ENCODE measurements at places on chromosomes 2 and 18.

DNA sequence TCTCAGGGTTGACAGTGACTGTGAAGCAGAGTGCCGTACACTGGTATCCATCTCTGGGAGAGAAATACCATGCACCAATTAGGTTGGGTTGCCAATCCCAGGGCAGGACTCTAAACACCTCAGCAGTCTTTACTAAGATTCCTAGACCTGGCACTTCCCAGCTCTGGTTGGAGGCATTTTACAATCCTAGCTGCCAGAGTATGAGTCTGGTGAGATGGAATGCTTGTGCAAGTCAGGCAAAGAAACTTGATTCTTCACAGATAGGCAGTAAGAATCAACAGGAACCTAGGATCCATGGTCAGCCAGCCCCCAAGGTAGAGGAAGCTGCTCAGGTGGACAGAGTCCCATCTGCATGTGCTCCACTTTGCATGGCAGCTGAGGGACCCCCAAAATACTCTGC lies 6.0 kb upstream of the UGT1A5 start:
- DNase-seq: no peak

GRCh38 chr2:515441-516127 lies 161.6 kb downstream of the TMEM18 start:
- no peak for DNase-seq

- DNase-seq: no peak
Measured at GRCh38 chr2:128178650-128179460, 87.9 kb downstream of the UGGT1 start.

- no peak for DNase-seq
Measured at GRCh38 chr2:164560902-164561301, 60.4 kb downstream of the GRB14 start.

- DNase-seq: no peak
Measured at GRCh38 chr18:9878095-9878494, 7.7 kb upstream of the TXNDC2 start.

- DNase-seq: no peak
Measured at GRCh38 chr18:31219395-31219794, 56.7 kb upstream of the DSC1 start.

DNA sequence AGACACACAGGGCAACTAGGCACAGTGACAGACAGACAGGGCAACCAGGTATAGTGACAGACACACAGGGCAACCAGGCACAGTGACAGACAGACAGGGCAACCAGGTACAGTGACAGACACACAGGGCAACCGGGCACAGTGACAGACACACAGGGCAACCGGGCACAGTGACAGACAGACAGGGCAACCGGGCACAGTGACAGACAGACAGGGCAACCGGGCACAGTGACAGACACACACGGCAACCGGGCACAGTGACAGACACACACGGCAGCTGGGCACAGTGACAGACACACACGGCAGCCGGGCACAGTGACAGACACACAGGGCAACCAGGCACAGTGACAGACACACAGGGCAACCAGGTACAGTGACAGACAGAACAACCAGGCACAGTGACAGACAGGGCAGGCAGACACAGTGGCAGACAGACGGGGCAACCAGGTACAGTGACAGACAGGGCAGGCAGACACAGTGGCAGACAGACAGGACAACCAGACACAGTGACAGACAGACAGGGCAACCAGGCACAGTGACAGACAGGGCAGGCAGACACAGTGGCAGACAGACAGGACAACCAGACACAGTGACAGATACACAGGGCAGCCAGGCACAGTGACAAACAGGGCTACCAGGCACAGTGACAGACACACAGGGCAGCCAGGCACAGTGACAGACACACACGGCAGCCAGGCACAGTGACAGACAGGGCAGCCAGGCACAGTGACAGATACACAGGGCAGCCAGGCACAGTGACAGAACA lies 64.7 kb upstream of the RAB6C start:
- no peak for DNase-seq

GRCh38 chr18:46542545-46542944 lies 114.5 kb downstream of the LOXHD1 start:
- no peak for DNase-seq

- no peak for DNase-seq
Measured at GRCh38 chr2:191351921-191352320, 106.7 kb downstream of the MYO1B start.

GRCh38 chr2:159616286-159616701 lies at the start of gene BAZ2B:
Gene BAZ2B, minus strand, starts transcription at chr2:159616548. Its CDS starts 137,829 bp downstream, at chr2:159478719.
- DNase-seq: no peak

GRCh38 chr2:16400127-16400623 lies 265.5 kb downstream of the CYRIA start:
- DNase-seq: no peak

- DNase-seq: no peak
Measured at GRCh38 chr2:13193075-13193474, 476.3 kb downstream of the TRIB2 start.

DNA sequence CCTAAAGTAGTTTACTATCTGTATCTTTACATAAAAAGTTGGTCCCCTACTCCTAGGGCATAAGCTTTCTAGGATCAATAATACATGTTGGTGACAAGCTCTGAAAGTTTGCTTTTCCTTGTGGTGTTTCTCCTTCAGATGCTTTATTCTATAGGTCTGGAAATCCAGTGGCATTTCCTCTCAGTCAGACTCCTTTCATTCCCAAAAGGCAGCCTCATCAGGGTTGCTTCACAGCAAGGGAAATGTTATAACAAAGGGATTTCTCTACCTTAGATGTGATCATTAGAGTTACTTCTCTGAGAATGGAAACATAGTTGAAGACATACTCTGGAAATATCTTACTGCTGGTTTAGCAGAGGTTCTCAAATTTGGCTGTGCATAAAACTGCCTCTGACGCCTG lies 1072.4 kb upstream of the ZEB2 start:
- no peak for DNase-seq

DNA sequence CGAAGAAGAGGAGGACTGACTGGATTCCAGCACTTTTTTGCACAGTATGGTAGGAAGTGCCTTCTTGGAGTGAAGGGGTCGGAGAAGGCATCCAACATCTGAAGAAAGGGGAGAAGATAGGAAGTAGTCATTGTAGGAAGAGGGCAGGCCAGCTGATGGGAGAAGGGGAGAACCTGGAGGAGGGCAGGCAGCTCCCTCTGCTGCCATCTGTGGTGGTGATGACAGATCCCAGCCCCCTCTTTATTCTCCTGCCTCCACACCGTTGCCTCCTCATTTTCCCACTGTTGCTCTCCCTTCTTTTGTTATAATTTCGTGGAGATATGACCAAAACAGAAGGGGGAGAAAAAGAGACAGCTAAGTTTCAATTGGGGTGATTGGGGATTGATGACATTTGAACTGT lies 2.9 kb upstream of the SCYGR2 start:
- DNase-seq: no peak

- DNase-seq: no peak
Measured at GRCh38 chr2:36173760-36174404, 181.7 kb upstream of the CRIM1 start.

DNA sequence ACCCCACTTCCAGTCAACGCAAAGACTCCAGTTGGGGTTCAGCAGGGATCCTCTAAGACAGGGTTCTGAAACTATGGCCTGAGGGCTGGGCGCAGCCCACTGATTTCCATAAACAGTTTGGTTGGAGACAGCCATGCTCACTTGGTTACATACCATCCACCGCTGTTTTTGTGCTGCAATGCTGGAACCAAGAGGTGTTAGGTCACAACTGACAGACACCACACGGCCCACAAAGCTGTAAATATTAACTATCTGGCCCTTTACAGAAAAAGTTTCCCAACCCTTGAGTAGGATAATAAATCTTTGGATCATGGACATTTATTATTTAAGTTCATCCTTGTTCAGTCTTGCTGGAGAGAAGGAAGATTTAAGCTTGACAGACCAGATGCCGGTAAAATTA lies 8.4 kb upstream of the CD226 start:
- no peak for DNase-seq

DNA sequence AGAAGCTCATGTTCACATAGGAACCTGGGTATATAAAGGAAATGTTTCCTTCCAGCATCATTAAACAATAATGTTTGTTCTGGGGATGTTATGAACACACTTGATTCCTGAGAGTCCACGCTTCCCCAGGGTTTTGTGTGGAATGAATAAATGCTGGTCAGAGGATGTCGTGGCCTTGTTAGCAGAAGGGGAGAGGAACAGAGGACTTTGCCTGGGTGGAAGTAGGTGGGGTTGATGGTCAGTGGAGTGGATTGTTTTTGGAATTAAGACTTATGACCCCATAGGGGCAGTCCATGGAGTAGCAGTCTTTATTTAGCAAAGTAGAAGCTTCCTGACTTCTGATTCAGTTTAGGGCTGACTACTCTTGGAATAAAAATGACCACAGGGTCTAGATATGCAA lies 139.6 kb downstream of the MYO1B start:
- no peak for DNase-seq

GRCh38 chr2:43872151-43872550 lies 33.4 kb downstream of the ABCG8 start:
- no peak for DNase-seq

DNA sequence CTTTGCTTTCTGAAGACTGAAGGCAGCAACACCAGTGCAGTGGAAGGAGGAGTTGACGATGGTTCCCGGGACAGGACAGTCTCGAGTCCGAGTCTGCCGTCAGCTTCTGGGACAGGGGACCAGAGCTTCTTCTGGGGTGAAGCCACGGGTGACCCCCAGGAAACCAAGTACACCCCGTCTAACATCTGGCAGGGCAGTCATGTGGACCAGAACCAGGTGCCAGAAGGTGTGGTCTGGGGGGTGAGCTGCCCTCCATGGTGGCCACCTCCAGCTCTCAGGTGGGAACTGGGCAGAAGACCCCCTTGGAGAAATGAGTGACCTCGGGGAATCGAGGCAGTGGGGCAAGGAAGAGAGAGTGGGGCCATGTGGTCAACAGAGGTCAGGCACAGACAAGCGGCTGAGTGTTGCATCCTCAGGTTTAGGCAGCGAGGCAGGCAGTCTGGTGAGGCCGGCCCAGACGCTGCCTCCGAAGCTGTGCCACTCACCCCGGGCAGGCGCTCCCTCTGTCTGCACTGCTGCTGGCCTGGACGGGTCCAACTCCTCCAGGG lies 204.3 kb downstream of the HDAC4 start:
- DNase-seq: no peak

- no peak for DNase-seq
Measured at GRCh38 chr2:550860-551567, 126.2 kb downstream of the TMEM18 start.

DNA sequence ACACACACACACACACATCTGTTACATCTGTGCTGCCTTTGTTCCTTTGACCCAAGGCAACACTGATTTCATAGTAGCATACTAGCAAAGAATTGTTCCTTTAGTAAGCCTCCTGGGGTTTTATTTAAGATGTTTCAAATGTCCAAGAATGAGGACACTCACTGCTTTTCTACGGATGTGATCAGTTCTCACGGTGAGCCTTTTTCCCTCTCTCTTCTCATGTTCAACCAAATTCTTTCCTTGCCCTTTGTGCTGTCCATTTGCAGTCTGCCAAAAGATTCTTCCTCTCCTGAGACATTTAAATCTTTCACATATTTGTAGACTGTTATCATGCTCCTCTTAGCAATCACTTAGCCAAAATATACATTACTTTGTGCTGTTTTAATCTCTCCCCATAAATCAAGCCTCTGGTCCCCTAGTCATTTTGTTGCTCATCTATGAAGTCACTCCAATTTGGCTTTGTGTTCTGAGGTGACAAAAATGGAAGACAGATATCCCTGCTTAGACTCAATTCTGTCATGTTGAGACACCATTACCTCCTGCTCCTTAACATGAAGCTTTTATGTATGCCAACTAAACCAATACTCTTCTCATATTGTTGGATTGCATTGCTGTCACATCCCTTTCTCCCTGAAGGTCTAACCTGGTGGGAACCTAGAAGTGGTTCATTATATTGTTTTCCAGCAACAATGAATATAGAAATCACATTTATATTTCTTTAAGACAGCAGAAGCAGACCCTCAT lies 1605.3 kb upstream of the ACVR2A start:
- no peak for DNase-seq

DNA sequence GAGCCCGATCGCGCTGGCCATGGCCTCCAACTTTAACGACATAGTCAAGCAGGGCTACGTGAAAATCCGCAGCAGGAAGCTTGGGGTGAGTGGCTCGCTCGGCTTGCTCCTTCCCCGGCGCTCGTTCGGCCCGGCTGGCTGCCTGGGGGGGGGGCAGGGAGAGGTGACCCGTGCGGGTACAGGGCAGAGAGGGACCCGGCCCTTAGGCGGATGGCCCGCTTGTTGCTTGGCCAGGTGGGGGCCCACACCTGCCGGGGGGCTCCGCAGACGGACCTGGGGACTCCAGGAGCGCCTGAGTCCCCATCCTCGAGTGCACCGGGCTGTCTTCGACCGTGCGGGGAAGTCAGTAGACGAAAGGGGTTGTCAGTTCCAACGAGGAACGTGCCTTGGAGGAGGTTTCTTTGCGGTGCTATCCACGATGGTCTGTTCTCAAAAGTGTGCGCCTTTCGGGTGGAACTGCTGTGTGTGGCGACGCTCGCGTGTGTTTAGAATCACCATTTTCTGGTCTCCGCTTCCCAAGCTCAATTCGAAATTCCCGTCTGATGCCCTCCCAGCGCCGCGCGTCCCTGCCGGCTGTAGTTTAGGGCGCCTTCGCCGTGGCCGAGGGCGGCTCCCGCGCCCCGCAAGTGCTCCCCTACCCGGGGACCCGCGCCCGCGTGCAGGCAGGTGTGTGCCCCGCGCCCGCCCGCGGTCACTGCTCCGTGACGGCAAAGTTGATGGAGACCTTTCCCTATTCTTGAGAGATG lies 711 bp downstream of the DOK6 start:
- DNase-seq: no peak

DNA sequence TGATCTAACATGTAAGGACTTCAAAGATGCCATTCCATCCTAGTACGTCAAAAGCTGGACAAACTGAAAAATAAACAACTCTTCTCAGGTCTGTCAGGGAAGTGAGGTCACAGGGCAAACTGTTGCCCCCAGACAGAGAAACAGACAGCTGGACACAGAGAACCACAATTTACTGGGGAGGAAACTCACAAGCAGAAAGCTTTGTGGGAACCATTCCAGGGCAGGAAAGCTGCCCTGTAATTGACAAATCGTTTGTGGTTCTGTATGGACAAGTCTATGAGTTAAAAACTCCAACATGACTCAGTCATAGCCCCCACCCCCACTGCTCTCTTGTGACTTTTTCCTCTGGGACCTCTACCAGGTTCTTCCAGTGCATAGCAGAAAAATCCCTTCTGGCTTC lies 28.4 kb downstream of the MCEE start:
- no peak for DNase-seq

DNA sequence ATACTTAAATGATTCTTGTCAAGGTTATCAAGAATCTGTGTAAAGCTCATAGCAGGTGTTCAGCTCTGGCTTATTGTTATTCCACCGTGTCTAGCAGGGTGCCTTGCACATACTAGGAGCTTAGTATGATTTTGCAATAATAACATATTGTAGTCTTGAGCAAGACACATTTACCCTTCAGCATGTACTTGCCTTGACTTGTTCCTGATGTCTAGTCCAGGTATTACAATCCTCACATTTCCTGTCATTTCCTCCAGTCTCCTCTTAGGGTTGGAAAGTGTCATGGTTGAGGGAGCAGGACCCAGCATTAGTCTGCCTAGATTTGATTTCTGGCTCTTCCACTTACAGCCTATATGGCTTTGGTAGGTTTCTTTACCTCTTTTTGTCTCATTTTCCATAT lies 246.1 kb downstream of the RAD51AP2 start:
- no peak for DNase-seq
